CD4-positive, alpha-beta T cell treated with Interleukin-2 at 100 ng/mL for 4 hours (primary cell): ENCODE measurements at places on chromosomes 7 and 10.

DNA sequence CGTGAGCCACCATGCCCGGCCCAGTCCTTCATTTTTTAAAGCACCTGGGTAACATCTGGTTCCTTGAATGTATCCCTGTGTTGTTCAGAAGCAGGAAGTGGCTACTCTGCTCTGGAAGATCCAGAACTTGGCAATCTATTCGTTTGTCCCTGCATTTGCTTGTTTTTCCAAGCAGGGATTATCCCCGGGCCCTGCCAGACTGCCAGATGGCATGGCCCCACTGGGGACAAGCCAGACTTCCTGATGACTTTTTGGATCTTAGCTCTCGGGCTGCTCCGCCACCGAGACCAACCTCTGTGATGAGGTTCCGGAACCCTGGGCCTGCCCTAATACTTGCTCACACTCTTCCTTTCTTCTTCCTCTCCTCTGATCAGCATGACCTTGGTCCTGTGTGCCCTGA lies 496.7 kb downstream of the TYW1 start:
- no peak for DNase-seq

GRCh38 chr7:22700559-22701002 lies 26.4 kb upstream of the IL6 start:
- DNase-seq, result no peak

DNA sequence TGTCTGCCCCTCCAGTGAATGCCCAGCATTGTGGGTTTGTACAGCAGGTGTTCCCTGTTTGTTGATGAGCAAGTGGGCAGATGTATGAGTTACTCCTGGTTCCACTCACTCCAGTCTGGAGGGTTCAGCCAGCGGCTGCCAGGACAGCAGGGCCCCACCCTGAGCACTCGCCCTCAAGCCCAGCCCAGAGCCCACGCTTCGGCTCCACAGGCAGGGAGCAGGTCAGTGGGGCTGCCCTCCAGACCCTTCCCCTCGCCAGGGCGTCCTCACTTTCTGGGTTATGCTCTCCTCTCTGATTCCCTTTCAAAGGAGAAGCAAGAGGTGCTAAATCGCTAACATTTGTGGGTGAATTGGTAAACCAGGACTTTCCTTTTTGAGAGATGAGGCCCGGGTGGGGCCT lies 4.8 kb upstream of the VIPR2 start:
- no peak for DNase-seq

DNA sequence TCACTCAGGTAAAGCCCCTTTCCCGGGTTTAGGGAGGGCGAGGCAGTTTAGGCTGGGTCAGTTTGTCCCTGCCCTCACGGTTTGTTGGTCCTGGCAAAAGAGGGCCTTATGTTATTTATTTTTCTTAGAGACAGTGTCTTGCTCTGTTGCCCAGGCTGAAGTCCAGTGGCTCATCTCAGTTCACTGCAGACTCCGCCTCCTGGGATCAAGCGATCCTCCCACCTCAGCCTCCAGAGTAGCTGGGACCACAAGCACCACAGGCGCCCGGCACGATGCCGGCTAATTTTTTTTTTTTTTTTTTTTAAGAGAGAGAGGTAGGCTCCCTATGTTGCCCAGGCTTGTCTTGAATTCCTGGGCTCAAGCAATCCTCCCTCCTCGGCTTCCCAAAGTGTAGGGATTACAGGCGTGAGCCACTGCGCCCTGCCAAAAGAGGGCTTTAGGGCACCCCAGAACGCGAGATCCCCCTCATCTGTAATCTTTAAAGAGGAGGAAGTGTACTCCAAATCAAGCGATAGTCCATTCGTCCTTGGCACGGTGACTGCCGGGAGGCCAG lies 626 bp upstream of the BMS1 start:
- no peak for DNase-seq

GRCh38 chr10:19580691-19581090 lies 235.5 kb upstream of the PLXDC2 start:
- DNase-seq, result no peak

DNA sequence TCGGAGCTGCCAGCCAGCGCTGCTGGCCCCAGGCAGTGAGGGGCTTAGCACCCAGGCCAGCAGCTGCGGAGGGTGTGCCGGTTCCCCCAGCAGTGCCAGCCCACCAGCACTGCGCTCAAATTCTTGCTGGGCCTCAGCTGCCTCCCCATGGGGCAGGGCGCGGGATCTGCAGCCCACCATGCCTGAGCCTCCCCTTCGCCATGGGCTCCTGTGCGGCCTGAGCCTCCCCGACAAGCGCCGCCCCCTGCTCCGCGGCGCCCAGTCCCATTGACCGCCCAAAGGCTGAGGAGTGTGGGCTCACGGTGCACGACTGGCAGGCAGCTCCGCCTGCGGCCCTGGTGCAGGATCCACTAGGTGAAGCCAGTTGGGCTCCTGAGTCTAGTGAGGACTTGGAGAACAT lies 525.0 kb downstream of the PTPRN2 start:
- no peak for DNase-seq

DNA sequence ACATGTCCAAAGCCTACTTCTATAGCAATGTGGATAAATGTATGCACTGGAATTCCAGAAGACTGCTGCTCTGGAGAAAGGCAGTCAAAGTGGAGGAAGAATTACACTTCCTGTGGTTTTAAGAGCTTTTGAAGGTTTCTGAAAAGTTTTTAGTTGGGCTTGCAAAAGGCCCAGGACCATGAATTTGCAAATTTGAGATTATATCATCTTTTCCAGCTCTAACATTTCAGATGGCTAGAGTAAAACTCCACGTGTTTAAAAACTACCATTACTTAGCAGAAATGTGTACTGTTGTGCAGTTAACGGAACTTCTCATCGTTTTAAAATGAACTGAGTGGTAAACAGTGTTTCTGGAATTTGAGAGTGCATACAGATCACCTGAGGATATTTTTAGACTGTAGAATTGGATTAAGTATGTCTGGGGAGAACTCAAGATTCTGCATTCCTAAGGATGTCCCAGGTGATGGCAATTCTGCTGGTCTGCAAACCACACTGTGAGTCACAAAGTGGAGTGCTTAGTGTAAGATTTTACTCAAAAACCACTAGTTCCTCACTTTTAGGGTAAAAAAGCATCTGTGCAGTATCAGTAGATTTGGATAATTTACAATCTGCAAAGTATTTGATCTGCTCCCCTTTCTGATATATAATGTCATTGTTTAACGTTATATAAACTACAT lies 32.9 kb upstream of the CCDC71L start:
- no peak for DNase-seq

DNA sequence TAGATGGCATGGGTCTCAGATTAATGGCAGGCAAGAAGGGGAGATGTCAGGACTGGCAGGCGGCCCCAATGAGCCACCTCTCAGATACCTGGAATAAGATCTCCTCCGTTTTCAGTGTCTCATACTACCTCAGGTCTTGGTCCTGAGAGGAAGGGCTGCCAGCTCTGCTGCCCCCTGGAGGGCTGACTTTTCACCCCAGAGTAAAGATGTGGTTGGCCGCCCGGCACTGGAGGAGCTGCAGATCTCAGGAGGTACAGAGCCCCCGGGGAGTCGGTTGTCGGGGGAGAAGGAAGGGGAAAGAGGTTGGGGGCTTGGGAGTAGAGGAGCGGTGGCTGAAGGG lies 642 bp upstream of the COL13A1 start:
- peak; percentile 5 for DNase-seq

- DNase-seq, result no peak
These were observed 45.4 kb downstream of the GNA12 start for GRCh38 chr7:2798669-2799068.

DNA sequence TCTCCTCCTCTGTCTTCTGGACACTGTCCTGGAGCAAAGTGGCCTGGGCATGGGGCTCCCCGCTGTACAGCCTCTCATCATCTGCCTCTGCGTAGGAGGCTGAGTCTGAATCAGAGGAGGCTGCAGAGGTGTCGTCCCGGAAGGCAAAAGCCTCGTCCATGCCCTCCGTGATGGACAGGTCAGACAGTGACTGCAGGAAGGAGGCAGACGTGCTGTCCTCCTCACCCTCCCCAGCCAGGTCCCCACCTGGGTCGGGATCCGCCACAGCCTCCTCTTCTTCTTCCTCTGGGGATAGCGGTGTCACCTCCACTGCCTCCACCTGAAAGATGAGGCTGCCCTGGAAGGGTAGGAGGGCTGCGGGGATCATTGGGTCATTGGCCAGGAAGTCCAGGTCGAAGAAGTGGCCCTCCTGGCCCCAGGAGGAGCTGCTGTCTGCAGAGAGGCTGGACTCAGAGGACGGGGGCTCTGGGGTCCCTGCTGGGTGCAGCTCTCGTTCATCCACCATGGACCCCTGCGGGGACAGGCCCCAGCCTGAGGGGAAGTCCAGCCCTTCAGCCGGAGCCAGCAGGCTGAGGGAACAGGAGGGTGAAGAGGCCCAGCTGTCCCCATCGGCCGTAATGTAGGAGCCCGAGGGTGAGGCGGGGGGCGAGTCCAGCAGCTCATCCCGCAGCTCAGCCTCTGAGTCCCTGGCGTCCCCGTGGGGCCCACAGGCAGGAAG lies 3.7 kb downstream of the NACAD start:
- DNase-seq, result no peak

DNA sequence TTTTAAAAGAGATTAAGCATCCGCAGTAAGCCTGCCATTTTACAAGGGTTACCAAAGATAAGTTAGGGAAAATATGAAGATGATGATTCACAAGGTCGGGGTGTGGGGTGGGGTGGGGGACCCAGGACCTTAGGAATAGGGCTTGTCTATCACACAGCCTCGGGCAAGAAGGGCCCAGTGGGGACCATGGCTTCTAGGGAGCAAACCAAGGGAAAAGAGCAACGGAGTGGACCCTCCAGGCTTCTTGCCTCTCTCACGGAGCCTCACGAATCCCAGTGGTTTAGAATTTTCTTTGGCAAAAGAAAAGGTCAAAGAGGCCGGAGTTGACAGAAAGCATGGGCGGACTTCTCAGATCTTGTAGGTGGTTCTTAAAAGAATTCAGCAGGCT lies 1.3 kb downstream of the PRKCQ start:
- no peak for DNase-seq

DNA sequence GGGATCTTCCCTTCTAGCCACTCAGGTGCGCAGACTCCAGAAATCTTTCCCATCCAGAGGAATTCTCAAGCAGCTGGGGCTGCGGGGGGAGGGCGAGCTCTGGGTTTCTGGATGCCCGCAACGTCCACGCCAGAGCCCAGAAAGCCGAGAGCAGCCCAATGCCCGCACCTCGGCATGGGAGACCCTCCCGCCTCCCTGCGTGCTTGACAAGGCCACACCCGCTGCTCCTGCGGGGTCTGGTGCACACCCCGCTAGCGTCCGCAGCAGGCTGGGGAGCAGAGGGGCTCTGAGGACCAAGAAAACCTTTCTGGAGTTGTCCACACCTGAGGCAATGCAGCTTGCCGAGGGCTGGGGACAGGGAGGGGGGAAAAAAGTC lies 66.2 kb downstream of the SLC29A4 start:
- no peak for DNase-seq

DNA sequence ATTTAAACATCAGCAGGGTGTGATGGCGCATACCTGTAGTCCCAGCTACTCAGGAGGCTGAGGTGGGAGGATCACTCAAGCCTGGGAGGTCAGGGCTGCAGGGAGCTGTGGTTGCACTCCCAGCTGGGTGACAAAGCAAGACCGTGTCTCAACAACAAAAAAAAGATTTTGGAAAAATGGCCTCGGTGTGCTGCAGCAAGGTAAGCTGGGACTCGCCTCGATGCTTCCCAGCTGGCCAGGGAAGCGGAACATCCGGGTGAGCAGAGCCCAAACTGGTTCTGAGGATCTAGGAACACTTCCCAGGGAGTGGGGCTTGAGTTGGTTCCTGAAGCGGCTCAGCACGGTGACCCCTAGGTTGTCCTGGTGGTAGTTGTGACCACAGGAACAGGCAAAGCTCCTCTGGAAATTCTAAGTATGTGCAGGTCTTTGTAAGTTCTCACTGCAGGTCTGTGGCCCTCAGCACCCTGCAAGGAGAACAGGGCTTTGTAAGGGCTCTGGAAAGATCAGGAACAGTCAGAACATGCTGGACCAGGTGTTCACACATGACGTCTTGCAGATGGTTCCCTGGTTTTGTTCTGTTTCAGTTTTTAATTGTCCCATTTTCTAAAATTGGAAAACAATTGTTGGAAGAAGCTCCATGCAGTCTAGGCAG lies 38.6 kb upstream of the ZMIZ2 start:
- no peak for DNase-seq

- DNase-seq, result no peak
These were observed 28.5 kb downstream of the FRMPD2 start for GRCh38 chr10:48245977-48246376.

DNA sequence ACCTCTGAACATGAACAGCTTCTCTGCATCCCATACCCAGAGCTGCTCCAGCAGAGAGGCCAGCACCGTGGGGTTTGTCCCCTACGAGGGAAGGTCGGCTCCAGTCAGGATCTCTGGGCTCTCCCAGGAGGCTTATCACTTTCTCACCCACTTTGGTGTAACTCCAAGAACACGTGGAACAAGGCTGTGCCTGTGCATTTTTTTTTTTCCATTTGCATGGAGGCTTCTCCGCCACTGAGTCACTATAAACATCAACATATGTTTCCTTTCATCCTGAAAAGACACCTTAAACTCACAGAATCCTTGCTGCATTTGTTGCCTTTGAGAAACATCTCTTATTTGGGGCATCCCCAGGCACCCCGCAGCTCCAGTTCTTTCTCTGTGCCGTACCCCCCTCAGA lies 29.4 kb upstream of the ECHDC3 start:
- no peak for DNase-seq

- DNase-seq, result no peak
These were observed 716.5 kb upstream of the GRM3 start for GRCh38 chr7:85927226-85927625.

- peak; percentile 10 for DNase-seq
These were observed 453.1 kb downstream of the SORCS1 start for GRCh38 chr10:106711313-106711906.

DNA sequence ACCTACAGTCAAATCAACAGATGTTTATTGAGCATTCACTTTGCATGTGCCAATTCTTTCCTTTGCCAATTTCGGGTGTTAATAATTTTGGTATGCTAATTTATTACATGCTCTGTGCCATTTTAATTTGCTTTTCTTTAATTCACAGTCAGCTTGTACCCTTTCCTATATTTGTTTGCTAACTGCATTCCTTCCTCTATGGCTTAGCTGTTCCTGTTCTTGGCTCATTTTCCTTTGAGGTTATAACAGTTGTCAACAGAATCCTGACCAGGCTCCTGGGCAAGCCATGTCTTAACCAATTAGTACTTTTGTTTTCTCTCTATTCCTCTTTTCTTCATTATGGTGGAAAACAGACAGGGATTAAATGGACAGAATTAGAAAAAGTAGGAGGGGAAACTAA lies 73.6 kb upstream of the RPA3 start:
- DNase-seq, result no peak
